Thymus (tissue), 14 donors: ENCODE measurements at places on chromosomes 12 and 14. TPM values are rescaled to one million over a fixed set of nuclear protein-coding genes. Genes with fewer than 3 reads are reported as not detected.

SP7 gene
- total RNA-seq, result not detected

DNA sequence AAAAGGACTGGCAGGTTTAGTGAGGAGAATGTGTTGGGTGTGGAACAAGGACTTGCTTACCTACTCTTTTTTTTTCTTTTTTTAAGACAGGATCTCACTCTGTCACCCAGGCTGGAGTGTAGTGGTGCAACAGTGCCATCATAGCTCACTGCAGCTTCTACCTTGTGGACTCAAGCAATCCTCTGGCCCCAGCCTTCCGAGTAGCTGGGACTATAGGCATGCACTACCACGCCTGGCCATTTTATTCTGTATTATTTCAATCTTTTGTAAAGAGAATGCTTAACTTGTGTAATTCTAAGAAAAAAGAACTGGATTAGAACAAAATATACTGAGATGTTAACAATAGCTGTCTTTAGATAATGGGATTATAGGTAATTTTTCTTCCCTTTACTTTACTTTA is 1.9 kb upstream of the VRTN start:
- no peak for DNase-seq

DNA sequence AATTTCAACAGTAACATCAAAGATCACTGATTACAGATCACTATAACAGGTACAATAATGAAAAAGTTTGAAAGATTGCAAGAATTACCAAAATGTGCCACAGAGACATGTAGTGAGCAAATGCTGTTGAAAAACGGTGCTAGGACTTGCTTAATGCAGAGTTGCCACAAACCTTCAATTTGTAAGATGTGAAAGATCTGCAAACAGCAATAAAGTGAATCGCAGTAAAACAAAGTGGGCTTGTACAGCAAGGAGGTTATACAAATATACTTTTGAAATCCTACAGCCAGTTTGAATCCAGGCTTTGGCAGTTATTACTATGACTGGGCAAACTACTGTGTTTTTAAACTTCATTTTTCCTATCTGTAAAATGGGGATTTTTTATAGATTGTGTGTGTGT is 1.0 kb upstream of the PLEKHA5 start:
- DNase-seq, result no peak

KRT80 gene
- 0.14 TPM for total RNA-seq

DNA sequence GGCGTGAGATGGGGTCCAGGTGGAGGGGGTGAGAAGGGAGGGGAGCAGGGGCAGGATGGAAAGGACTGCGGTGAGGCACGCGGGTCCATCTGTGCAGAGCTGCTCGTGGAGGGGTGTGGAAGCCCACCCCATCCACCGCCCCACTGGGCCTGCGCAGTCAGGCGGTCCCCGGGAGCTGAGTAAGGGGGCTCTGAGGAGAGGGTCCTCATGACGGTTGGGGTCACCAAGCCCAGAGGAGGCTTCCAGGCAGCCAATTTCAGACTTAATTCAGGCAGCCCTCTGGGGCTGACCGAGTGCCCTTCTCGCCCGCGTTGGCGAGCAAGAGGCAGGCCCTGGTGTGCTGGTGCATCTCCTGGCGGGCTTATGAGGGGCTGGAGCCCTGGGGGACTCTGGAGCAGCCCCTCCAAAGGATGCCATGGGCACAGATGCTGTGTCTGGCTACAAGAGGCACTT is 115.5 kb downstream of the KIF26A start:
- no peak for DNase-seq

DNA sequence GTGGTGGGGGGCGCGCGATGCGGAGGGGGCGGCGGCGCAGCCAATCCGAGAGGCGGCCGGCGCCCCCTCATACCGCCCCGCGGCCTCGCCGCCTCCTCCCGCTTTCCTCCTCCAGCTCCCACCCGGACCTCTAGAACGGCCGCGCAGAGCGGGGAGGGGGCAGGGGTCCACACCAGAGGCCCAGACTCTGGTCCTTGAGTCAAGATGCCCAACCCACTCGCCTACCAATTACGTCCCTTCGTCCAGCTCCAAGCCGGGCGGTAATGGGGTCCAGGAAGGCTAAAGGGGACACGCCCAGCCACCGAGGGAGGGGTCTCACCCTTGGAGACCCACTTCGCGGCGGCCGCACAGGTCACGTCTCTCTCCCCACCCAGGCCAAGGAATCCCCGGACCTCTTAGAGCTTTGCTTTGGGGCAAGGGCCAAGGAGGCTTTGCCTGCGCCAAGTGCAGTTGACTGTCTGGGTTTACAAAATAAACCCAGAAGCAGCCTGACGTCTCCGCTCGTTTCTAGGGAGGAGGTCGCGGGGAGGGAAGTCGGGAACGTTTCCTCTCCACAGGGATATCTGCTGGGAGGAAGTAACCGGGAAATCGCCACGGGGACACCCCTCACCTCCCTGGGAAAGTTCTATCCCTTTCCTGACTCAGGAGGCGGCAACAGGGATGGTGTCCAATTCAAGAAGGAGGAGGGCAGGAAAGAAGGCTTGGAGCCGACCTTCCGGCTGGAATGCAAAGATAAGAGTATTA is 394 bp upstream of the AMIGO2 start:
- peak; percentile 10 for DNase-seq

DNA sequence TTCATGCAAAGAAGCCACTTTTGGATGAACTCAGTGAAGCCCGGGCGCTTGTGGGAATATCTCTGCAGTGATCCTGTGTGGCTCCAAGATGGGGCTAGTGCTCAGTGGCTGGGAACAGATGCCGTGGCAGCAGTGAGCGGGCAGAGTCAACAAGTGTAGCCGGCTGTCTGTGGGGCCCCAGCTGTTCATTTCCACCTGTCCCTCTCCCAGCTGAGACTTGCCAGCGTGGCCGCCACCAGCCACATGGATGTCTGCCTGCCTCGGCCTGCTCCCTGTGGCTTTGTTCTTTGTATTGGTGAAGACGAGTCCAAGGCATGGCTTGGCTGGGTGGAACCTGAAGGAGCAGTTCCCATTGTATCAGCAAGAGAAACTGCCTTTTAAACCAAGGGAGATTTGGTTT is 77.3 kb downstream of the NOS1 start:
- no peak for DNase-seq

SLCO1B1 gene
- total RNA-seq, result not detected

LTBP2 gene
- total RNA-seq, result 2.6 TPM

NANOG gene
- 0.05 TPM for total RNA-seq

DNA sequence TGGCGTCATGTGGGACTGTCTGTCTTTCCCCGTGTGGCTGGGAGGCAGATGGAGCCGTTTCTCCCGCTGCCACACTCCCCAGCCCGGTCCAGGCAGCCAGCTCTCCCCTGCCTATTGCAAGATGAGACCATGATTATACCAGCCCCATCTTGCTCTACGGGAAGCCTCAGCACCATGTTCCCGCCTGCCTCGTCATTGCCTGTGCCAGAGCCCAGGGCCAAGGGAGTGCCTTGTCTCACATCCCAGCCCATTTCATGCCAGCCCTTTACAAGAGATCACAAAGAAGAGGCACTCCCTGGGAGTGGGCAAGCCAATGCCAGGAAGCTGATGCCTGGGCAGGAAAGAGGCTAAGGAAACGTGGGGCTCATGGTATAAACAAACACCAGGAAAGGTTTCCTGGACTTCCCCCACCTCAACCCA is 23.9 kb downstream of the GPR68 start:
- no peak for DNase-seq

GRCh38 chr12:111981987-111982386 is 31.0 kb downstream of the TMEM116 start:
- no peak for DNase-seq

DNA sequence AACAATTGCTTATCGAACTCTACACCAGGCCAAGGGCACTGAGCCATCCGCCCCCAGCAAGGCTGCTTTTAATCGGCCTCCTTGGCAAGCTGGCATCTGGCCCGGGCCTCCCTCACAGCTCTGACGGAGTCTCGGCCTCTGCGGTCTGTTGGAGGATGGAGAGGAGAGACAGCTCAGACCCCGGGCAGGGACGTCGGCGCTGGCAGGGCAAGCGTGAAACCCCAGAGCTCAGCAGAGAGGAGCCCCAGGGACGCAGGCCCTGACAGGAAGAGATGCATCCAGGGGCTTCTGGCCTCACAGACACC is 17.5 kb downstream of the CAMKK2 start:
- DNase-seq, result no peak

PZP gene
- 0.14 TPM for total RNA-seq

DNA sequence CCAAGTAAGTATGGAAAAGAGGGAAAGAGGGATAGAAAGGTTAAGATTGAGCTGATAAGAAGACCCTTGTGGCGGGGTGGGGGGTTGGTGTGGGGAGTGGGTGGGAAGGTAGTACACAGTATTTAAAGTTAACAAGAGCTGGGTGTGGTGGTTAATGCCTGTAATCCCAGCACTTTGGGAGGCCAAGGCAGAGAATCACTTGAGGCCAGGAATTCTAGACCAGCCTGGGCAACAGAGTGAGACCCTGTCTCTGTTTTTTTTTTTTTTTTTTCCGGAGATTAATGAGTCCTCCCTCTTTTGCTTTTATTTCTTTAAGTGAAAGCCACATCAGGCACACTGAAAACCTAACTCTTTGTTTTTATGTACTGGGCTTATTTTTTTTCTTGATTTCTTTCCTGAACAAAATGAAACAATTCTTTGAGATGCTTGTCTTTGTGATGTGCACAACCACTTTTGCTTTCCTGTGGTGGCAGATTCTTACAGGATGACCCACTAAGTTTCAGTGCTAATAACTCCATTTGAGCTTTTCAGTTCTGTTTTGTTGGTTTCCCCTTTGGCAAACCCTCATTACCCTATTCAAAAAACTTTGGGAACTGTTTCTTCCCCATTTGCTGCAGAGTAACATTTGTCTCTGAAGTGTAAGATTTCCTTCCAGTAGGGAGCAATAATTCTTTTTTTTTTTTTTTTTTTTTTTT is 54.8 kb downstream of the WNK1 start:
- no peak for DNase-seq

DNA sequence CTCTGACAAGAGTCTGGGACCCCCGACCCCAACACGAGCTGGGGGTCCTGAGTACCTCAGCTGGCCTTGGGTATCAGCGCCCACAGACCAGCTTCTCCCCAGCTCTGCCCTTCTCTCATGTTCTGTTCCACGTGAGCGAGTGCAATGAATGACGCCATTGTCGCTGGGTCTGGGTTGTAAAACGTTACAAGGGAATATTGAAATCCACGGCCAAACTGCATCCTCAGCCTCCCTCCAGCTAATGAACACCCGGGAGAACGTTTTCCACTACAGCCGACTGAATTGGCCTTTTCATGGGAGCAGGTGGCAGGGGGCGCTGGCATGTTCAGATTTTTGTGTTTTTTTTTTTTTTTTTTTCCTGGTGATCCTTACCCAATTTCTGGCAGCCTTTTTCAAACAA is 34.7 kb downstream of the TBX5 start:
- no peak for DNase-seq

DNA sequence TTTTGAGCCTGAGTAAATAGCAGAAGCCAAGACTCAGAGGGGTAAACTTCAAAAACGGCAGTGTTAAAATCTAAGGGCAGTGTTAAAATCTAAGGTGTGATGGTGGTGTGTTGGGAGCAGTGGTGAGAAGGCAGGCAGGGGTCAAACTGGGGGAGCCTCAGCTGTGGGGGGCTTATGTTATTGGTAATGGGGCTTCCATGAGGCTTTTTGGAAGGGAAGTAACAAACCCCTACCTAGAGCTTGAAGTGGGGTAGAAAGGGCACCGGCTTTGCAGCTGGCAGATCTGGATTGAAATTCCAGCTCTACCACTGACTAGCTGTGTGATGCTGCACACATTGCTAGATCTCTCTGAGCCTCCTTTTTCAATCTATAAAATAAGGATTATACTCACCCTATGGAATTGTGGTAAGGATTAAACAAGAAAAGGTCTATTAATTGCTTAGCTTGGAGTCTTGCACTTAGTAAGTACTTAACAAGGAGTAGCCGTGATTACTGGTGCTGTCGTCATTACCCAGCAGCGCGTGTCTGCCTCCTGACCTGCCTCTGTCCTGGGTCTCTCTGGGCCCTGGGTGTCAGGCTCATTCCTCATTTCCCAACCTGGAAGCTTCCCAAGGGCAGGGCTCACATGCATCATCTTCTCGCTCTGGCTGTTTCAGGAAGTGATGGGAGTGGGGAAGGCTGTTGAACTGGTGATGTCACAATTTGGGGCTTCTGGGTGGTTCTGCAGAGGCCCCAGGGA is 18.5 kb upstream of the KRT80 start:
- DNase-seq, result no peak

HCAR3 gene
- 0.47 TPM for total RNA-seq

DNA sequence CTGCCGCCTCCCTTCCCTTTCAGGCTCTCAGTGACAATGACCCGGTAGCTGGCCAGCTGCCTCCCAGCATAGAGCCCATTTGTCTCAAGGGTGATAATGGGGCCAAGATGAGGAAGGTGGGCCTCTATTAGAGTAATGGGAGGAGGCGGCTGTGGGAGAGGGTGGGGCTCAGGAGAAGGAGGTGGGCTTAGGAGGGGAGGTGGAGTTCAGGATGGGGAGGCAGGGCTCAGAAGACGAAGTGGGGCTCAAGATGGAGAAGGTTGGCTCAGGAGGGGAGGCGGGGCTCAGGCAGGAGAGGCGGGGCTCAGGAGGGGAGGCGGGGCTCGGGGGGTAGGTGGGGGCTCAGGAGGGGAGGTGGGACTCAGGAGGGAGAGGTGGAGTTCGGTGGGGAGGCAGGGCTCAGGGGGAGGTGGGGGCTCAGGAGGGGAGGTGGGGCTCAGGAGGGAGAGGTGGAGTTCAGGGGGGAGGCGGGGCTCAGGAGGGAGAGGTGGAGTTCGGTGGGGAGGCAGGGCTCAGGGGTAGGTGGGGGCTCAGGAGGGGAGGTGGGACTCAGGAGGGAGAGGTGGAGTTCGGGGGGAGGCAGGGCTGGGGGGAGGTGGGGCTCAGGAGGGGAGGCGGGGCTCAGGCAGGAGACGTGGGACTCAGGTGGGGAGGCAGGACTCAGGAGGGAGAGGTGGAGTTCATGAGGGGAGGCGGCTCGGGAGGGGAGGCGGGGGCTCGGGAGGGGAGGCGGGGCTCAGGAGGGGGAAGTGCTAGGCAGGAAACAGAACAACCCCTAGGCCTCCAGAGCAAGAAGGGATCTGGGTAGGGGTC is 36.8 kb downstream of the IQSEC3 start:
- no peak for DNase-seq

- DNase-seq, result no peak
These were observed 29.3 kb upstream of the DAAM1 start for GRCh38 chr14:59159169-59159568.

GRCh38 chr12:95205685-95206084 is 11.6 kb downstream of the FGD6 start:
- DNase-seq, result no peak

DLK1 gene
- total RNA-seq, result 4.8 TPM

DNA sequence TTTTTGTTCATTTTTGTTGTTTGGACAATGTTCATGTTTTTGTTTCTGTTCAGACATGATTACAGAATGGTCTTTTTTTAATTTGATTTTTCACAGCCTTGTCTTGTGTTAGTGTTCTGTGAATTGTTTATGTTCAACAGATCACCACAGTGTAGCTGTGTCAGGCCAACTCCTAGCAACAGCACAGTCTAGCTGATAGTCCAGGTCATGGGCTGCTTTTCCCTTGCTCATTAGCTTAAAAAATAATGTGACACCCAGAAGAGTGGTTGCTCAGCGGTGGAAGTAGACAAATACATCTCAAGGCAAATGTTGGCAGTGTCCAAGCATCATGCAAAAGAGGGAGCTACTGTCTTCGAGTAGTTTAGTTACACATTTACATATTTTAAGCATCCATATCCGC is 22.4 kb downstream of the WBP11 start:
- no peak for DNase-seq

CACNA2D4 gene
- 5.1 TPM for total RNA-seq

- no peak for DNase-seq
These were observed 55.1 kb upstream of the BCL11B start for GRCh38 chr14:99327050-99327449.

LGR5 gene
- 0.42 TPM for total RNA-seq

- DNase-seq, result peak; percentile 15
These were observed 399.0 kb downstream of the NAV3 start for GRCh38 chr12:78229591-78230101.

GRCh38 chr12:59444932-59445331 is 150.9 kb upstream of the SLC16A7 start:
- DNase-seq, result no peak

- no peak for DNase-seq
These were observed 982.0 kb upstream of the TMEM132C start for GRCh38 chr12:127284870-127285431.
